T47D (cell line): ENCODE measurements at places on chromosomes 4 and X.

DNA sequence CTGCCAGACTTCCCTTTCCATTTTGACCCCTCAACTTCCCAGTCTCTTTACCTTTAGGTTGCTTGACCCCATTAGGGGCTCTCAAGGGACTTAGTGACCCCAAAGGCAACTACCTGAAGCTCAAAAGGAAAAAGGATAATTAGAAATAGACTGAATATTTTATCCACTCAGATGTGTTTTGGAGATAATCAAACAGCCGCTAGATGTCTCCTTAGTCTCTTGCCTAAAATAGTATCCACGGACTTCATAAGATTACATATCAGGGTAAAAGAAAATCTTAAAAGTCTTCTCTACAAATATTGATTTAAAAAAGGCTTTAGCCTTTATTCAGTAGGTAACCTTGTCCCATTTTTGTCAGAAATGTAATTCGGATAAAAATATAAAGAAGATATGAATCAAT lies 21.0 kb upstream of the RHOXF2 start:
- DNase-seq: no peak

DNA sequence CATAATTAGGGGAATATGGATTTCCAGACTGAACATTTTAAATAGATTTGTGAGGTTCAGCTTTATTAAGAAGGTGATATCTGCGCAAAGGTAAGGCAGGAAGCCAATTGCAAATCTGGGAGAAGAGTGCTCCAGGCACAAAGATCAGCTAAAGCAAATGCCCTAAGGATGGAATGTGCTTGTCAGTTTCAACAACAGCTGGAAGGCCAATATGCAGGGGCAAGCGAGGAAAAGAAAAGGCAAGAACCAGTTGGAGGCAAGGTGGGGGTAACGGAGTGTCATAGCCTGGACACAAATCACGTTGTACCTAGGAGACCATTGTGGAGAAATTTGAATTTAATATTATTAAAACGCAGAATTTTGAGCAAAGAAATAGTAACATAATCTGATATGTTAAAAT lies 1710.3 kb upstream of the PCDH7 start:
- no peak for DNase-seq

DNA sequence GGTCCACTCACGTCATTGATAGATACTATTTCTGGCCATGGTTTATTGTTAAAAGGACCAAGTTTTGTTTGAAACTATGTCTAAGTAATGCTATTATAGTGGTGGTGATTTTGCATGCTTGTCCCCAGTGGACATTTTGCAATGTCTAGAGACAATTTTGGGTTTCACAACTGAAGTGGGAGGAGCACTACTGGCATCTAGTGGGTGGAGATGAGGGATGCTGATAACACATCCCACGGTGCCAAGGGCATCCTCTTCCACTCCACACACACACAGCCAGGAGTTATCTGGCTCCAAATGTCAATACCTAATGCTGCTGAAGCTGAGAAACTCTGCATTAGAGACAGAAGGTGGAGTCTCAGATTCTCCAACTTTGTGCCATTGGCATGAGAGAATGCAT lies 131.2 kb downstream of the FRMPD4 start:
- no peak for DNase-seq

GRCh38 chr4:112593438-112594133 lies 43.1 kb downstream of the ZGRF1 start:
- no peak for DNase-seq

GRCh38 chr4:119211867-119212233 lies 663 bp upstream of the USP53 start:
- no peak for DNase-seq

DNA sequence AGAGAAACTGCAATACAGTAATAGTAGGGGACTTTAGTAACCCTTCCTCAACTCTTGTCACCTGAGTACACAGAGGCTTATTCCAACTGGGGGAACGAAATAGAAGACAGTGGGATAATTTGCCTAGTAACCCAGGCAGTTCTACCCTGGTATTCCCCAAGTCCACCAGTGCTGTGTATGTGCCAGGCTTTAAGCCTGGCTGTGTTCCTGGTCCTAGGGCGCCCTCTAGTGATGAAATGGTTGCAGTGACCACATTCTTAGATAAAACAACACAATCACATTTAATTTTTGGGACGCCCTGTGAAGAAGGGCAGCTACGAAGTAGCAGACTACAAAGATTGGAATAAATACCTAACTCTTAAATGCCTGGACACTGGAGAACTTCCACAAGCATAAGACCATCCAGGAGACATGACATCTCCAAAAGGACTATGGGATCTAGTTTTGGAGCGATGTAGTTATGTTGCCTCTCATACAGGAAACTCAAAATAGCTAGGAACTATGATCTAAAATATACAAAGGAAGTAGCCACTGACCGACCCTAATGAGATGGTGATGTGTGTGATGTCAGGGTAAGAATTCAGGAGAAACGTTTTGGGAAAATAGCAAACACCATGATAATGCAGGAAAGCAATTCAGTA lies 288.5 kb upstream of the ZCCHC13 start:
- no peak for DNase-seq

DNA sequence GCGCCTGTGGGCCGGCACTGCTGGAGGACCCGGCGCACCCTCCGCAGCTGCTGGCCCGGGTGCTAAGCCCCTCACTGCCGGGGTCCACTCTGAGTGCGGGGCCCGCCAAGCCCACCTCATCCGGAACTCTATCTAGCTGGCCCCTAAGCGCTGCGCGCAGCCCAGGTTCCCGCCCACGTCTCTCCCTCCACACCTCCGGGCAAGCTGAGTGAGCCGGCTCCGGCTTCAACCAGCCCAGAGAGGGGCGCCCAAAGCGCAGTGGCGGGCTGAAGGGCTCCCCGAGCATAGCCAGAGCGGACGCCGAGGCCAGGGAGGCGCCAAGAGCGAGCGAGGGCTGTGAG lies 75.2 kb downstream of the QDPR start:
- DNase-seq: no peak

GRCh38 chr4:74217365-74217764 lies 59.4 kb downstream of the MTHFD2L start:
- DNase-seq: no peak

GRCh38 chrX:80423744-80424143 lies 3.5 kb downstream of the TENT5D start:
- no peak for DNase-seq

GRCh38 chrX:153633048-153633447 lies 14.0 kb upstream of the DUSP9 start:
- DNase-seq: no peak

DNA sequence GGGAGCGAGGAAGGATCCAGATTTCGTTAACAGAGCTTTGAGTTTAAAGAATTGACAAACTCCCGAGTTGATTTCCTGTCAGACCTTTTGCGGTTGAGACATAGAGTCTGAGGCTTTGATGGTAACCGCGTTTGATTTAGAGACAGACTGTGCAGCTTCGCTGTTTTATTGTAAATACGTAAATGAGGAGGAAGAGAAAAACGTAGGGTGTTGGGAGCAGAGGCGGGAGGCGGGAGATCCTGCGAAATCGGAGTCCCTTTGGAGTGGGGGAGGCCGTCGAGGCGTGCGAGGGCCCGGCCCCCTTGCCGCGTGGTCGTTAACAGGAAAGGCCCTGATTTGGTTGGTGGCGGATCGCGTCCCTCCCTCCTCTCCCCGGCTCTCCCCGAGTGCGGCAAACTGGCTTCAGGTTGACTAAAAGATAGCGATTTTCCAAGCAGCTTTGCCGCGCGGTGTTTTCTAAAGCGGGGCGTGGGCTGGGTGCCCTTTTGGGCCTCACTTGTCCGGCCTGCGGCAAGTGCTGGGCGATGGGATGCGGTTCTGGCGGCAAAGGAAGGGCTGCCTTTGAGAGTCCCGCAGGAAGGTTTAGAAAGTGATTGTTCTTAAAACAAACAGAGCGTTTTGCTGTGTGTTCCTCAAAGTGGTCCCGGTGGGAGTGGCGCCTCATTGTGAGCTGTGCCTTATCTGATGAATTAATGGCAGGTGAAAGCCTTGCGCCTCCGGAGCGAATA lies 857 bp downstream of the SCML1 start:
- DNase-seq: no peak

- no peak for DNase-seq
These were observed 230.8 kb downstream of the GASK1B start for GRCh38 chr4:157942017-157942416.

- no peak for DNase-seq
These were observed 101.5 kb upstream of the C1GALT1C1 start for GRCh38 chrX:120731386-120731785.

DNA sequence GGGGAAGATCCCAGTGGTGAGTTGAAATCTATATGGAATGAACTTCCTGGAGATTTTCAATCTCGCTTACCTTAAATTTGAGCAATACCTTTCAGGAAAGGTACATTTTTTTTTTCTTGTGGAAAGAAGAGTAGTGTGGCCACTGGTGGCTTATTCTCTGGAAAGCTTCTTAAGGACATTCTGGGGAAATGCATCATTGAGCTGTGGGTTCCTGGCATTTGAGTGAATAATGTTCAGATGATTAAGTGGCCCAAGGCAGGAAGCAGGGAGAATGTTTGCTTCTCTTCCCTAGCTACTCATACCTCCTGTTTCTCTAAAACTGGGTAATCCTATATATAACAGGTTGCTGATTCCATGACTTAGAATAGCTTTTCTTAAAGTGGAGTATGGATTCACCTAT lies 31.8 kb downstream of the STAG2 start:
- DNase-seq: no peak
